GM12878 (cell line): ENCODE measurements at places on chromosomes 1 and 21. TPM values are rescaled to one million over a fixed set of nuclear protein-coding genes. Genes with fewer than 3 reads are reported as not detected.

- DNase-seq, result no peak
Observed at GRCh38 chr1:64898107-64898861, 68.1 kb downstream of the JAK1 start.

DNA sequence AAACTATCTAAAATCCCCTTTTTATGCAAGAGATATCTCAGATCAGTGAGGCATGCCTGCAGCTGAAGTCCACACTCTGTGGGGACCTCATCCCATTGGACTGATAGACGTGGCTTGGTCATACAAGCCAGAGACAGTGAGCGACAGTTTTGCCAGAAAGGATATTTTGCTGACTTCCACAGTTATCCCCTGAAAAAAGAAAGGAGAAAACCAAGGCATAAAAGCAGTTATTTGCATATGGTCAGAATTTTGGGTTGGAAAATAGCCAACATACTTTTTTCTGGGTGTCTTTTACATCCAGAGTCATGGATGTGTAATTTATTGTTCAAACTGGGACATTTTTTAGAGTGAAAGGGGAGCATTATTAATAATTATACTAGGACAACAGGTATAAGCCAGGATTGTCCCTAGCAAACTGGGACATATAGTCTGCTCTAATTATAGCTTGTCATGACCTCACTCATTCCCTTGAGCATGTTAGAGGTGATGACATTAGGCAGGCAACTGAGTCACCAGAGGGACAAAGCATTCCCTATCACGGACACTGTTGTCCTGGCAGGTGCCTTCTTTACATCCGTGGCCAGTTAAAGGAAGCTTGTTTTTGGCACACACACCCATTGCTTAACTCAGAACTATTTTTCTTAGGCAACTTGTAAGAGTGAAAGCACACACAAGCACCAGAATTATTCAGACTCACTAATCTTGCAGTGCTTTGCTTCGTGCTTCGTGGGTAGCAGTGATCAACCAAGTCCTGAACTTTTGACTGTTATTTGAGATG, 65.5 kb downstream of the PRRX1 start:
- DNase-seq, result no peak

Gene RIPPLY3
- polyA plus RNA-seq, result not detected in 2 replicates

Gene FCRL1
- polyA plus RNA-seq, result 0.19 TPM in 1 of 2 replicates, not detected in the other

Gene SLC37A1
- polyA plus RNA-seq, result 29.8 and 32.0 TPM in 2 replicates
